Mesenteric fat pad (tissue), 1 donor: ENCODE measurements at places on chromosomes 2 and 18.

- DNase-seq = peak; percentile 11
These were observed 265.1 kb upstream of the SIX2 start for GRCh38 chr2:45274250-45274926.

DNA sequence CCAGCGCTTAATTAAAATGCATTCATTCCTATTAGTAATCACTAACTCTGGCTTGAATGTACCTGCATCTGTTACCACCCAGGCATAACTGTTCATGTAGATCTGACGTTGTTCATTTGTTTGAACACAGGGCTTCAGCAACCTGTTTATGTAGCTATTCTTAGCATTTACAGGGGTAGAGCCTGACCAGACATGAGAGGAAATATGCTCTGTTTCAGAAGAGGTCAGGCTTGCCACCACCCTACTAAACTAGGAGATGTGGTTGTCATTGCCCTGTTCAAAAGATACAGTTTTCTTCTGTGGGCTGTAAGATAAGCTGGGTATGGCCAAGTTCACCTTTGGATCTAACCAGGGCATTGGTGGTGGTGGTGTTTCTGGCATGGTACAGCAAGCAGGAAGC is 8.8 kb downstream of the MGAT5 start:
- no peak for DNase-seq

DNA sequence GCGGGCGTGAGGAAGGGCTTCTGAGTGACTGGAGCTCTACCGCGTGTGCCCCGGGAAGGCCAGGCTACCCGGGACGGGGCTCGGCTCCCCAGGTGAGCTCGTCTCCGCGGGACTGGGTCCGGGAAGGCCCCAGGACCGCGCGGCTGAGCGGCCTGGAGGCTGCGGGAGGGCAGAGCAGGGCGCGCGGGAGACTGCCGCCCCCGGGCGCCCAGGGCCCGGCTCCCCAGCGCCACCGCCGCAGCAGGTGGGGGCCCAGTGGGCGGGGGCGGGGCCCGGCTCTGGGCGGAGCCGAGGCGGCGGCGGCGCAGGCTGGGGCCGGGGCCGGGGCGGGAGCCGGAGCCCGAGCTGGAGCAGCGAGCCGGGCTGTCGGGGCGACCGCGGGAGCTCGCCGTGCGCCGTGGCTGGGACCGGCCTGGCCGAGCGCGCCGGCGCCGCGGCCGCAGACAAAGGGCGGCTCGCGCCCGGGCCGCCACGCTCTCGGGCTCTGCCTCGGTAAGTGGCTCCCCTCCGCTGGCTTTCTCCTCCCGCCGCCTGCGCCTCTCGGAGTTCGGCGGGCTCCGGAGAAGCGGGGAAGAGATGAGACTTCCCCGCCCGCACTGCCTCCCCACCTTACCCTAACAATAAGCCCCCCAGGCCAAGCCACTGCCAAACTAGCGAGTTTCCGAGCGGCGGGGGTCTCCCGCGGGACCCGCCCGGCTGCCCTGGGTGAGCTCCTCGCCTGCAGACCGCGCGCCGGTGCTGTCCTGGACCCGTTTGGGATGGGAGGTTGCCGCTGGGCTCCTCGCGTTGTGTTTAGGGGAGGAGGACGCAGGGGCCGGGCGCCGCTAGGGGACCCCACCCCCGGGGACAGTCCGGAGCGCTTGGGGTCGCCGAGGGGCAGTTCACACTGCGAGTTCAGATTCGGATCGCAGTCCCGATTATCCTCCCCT is at the start of gene MAPK4:
TSS of gene MAPK4 (plus strand) at position 336 of the 929 bp plus-strand sequence. CDS start 103,872 bp downstream, outside the sequence.
- DNase-seq = no peak

DNA sequence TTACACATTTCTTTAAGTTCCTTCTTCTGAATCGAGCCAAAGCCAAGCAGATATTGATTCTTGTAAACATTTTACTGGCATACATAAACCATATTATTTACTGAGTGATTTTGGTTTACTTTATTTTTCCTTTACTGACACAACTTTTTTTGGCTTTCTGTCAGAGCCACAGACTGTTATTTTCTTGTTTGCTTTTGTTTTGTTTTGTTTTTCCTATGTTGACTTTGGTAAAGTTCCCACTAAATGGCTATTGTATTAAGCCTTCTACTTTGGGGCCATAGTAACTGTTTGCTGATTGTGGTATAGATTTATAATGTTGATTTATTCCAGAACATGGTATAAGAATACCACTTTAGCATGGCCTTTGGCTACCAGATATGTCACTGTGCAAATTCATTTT is 419.4 kb downstream of the DCDC2C start:
- no peak for DNase-seq

GRCh38 chr2:152617456-152618192 is 99.6 kb downstream of the PRPF40A start:
- DNase-seq = no peak

GRCh38 chr2:40554665-40555294 is 102.9 kb upstream of the SLC8A1 start:
- no peak for DNase-seq

DNA sequence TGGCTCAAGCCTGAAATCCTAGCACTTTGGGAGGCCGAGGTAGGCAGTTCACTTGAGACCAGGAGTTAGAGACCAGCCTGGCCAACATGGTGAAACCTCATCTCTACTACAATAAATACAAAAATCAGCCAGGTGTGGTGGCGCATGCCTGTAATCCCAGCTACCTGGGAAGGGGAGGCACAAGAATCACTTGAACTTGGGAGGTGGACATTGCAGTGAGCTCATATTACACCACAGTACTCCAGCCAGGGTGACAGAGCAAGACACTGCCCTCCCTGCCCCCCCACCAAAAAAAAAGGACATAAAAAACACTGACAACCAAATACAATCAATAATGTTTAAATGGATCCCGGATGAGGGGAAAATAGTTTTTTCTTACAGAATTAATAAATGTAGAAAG is 7.8 kb downstream of the TIA1 start:
- DNase-seq = no peak

- DNase-seq = no peak
These were observed 166.7 kb downstream of the CLIP4 start for GRCh38 chr2:29281916-29282247.
